ENCODE measurements at places on chromosomes 2 and 18.

DNA sequence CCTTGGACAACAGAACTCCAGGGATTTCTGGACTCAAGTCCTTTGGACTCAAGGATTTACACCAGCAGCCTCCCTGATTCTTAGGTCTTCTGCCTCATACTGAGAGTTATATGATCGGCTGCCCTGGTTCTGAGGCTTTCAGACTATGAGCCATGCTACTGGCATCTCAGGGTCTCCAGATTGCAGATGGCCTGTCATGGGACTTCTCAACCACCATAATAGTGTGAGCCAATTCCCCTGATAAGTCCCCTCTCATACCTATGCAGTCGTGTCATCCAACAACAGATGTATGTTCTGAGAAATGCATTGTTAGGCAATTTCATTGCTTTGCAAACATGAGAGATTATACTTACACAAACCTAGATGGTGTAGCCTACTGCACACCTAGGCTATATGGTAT lies 61.4 kb upstream of the MSTN start:
- no peak for DNase-seq

GRCh38 chr18:48140731-48141130 lies 210.3 kb upstream of the SMAD2 start:
- no peak for DNase-seq

DNA sequence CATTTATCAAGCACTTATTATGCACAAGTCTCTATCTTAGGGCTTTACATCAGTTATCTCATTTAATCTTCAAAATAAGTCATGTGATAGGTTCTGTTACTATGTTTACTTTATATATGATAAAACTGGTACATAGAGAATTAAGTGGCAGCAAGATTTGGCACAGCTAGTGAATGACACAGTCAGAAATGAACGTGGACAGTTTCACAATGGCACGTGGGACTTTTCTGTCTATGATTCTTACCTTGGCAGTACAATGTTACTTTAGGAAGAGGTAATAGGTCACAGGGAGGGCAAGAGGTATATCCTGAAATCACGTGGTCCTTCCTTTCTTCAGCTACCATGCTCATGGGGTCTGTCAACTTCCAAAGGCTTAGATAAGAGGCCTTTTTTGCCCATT lies 53.4 kb downstream of the SLC4A10 start:
- DNase-seq: no peak

GRCh38 chr2:188576006-188576405 lies 284.3 kb downstream of the GULP1 start:
- no peak for DNase-seq

- DNase-seq: no peak
These were observed 38.4 kb downstream of the CYP26B1 start for GRCh38 chr2:72109291-72109690.

- DNase-seq: no peak
These were observed 365 bp downstream of the NDUFB3 start for GRCh38 chr2:201072201-201072530.

DNA sequence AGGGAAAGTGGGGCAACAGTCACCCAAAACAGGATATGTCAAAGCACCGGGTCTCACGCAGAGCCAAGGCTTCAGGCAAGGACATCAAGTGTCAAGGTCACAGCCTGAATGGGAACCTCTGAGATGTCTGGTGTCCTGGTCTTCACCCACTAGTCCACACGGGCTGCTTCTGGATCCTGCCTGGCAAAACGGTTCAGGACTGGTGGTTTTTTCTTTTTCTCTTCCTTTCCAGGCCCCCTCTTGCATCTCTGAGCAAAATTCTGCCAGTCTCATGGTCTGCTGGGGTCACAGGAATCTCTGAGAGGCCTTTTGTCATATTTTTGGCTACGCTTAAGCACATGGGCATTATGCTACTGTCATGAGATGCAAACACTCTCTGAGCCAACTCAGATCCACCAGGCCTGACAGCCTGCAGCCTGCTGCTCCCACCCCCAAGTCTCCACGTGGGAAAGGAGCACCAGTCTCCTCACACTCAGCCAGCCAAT lies 518.2 kb upstream of the ZEB2 start:
- no peak for DNase-seq

DNA sequence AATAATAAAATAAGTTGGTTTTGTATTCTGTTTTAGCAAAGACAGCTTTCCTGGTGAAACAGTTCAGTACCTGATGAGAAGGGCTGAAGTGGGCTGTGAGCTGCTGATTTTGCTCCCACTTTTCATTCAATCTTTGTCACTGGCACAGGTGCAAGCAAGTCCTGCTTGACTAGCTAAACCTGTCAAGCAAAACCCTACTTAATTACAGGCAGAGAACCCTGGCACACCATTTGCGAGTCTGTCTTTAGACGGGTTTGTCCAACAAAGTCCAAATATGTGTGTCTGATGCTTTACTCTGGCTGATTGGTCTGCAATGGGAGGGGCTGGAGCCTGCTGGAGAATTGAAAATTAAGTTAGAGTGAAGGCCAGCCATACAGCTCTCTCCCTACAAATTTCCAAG lies 267.2 kb downstream of the EPHA4 start:
- DNase-seq: no peak

DNA sequence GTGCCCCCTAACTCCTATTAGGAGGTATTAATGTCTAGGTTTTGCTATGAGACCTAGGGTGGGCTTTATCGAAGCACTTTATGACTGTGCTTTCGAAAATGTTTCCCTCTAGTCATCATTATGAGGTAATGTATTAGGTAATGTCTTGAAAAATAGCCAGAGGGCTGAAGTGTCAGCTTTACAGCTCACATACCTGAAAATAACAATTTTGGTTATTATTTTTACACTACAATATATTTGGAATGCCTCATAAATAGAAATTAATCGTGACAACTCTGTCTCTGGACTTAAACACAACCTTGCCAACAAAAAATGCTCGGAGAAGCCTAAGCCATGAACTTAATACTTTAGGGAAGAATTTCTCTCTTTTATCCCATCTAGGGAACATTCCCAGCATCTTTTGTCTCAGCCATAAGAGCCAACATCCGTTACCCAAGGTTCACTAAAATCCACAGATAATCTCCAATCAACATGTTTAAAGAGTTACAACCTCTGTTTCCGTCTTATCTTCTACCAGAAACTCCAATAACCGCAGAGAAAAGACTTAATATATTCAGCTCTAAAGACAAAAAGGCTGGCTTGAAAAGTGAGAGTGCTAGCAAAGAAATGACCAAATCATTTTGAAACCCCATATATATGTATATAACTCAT lies 130.9 kb upstream of the RND3 start:
- DNase-seq: no peak

DNA sequence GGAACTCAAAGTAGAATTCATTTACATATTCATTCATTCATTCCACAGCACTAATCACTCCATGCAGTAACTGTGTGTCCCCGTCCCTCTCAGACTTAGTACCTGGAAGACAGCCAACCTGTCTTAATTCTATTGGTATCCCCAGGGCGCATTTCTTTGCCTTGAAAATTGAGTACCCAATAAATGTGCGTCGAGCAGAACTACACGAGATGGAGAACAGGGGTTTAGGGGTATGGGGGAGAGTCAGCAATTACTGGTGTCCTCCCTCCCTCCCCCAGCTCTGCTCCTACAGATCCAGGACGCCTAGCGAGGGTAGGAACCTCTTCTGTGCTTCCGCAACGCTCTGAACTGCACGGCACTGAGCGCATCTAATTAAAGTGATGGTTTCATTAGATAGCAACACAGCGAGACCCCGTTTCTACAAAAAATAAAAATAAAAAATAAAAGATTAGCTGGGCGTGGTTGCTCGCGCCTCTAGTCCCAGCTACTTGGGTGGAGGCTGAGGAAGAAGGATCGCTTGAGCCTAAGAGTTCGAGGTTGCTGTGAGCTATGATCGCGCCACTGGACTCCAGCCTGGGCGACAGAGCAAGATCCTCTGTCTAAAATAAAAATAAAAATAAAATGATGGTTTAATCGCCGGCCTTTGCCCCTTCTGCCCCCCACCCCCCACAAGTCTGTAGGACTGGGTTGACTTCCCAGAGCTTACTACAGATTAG lies 614 bp upstream of the FKBP1B start:
- no peak for DNase-seq

GRCh38 chr2:240958366-240959213 lies 39.8 kb upstream of the SNED1 start:
- no peak for DNase-seq

DNA sequence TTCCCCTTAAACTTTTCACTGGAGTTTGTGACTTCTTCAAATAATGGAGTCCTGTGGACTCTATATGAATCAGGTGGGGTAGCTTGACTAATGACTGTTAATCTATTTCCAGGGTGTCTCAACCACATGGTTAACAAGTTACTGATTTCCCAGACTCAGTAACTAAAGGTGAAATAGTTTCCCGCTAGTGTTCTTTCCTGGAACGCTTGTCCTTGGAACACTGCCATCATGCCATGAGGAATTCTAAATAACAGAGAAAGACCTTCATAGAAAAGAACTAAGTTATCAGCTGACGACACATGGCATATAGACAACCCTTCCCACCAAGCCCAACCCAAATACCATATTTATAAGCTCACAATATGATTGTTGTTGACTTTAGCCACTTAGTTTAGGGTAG lies 1027.9 kb upstream of the FAM98A start:
- no peak for DNase-seq

- no peak for DNase-seq
These were observed 26.9 kb upstream of the RAB27B start for GRCh38 chr18:54801374-54801773.

GRCh38 chr2:222108957-222109585 lies 189.7 kb downstream of the PAX3 start:
- no peak for DNase-seq

GRCh38 chr18:48452861-48453323 lies 43.7 kb upstream of the ZBTB7C start:
- no peak for DNase-seq

DNA sequence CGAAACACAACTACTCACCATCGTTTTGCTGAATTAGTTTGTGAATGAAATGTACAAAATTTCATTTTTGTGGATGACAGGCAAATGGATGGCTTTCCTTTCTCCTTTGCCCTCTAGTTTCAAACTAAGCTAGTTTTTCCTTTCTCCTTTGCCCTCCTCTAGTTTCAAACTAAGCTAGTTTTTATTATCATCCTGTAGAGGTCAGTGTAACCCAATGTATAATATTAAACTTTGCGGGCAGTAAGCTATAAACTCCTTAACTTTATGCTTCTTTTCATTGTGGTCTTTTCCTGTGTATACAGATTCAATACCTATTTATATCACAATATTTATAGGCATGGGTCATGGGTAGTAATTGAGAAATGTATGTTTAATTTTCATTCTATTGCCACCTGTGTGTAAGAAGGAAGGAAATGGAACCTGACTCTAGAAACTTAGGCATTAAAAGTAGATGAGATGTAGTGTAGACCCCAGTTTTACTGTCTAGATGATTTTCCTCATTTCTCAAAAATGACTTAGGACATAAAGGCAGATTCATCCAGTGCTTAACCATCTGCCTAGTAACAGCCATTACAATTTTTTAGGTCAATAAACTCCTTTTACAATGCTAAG lies 58.1 kb downstream of the MAP3K19 start:
- DNase-seq: no peak

- no peak for DNase-seq
These were observed 24.4 kb upstream of the ITGB6 start for GRCh38 chr2:160224507-160224906.

DNA sequence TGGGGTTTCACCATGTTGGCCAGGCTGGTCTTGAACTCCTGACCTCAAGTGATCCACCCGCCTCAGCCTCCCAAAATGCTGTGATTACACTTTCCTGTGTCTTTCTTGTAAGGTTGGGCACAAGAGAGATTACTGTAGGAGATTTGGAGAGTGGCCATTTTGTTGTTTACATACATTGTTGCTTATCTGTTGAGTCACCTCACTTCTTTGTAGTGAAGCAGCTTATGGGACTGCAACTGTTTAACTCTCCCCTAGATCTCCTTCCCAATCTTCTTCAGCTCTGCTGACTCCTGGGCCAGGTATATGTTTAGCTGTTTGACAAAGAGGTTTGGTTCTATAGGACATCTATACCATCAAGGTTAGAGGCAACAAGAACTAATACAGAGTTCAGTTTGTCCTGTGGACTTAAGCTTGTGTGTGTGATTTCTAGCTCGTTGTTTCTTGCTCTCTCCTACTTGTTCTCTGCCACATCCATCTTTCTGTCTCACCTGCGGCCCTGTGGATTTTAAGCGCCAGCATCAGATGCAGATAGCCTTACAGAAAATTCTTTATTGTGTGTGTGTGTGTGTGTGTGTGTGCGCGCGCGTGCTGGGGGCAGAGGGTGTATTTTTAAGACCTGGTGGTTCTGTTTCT lies 95.4 kb downstream of the HAUS1 start:
- DNase-seq: no peak

DNA sequence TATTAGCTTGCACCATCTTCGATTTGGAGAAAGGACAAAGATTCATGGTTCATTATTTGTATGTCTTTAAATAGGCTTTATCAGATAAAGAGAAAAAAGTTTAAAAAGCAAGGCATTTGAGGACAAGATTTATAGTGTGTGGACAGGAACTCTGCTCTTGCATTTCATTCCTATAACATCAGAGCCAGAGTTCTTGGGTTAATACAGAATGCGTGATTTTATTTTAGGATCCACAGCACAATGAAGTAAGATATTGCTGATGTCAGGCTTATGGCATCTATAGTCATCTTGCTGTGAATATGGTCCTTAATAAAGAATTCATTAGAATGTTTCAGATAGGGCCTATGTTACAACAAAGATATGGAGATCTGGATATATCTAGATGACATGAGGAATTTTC lies 19.7 kb downstream of the RASGRP3 start:
- DNase-seq: no peak

DNA sequence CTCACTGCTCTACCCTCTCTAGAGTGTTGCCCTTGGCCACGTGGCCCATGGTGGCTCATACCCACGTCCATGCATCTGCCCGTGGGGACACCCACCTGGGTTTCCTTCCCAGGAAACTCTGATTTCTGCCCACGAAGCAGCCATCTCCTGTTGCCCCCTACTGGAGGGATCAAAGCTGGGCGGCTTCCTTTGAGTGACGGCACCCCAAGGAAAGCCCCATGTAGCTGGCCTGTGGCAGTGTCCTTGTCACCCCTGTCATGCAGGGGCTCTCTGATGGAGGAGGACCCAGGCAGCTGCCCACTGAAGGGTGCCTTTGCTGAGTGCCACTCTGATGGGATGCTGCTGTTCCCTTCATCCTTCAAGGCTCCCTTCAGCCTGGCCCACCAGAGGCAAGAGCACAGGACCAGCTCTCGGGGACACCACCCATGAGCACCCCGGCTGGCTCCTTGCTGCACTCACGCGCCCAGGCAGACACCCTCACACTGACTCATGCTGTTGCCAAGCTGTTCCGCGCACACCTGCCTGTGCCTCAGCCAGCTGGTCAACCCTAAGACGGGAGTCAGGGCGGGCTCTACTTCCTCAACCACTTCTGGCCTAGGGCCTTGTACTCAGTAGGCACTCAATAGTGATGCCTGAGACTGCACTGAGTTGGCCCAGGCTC lies 101.1 kb downstream of the CTIF start:
- DNase-seq: no peak

DNA sequence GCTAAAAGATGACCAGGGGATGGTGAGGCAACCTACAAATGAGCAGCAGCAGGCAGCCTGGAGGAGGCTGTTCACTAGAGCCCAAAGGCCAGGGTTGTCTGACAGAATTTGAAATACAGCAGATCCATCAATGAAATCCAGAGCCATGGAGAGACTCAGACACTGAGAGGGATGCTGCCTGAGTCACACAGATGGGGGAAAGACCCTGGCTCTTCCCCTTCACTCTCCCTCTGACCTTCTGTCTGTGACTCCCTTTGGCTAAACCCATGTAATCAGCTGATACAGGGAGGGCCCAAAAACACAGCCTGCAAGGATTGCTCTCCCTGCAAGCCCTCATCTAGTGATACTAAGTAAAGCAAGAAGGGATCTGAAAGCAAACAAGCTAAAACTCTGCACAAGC lies 166.5 kb upstream of the SPOPL start:
- no peak for DNase-seq

GRCh38 chr2:64214281-64215115 lies 70.3 kb upstream of the PELI1 start:
- DNase-seq: no peak
